8988T (cell line): ENCODE measurements at places on chromosomes 1 and 21.

DNA sequence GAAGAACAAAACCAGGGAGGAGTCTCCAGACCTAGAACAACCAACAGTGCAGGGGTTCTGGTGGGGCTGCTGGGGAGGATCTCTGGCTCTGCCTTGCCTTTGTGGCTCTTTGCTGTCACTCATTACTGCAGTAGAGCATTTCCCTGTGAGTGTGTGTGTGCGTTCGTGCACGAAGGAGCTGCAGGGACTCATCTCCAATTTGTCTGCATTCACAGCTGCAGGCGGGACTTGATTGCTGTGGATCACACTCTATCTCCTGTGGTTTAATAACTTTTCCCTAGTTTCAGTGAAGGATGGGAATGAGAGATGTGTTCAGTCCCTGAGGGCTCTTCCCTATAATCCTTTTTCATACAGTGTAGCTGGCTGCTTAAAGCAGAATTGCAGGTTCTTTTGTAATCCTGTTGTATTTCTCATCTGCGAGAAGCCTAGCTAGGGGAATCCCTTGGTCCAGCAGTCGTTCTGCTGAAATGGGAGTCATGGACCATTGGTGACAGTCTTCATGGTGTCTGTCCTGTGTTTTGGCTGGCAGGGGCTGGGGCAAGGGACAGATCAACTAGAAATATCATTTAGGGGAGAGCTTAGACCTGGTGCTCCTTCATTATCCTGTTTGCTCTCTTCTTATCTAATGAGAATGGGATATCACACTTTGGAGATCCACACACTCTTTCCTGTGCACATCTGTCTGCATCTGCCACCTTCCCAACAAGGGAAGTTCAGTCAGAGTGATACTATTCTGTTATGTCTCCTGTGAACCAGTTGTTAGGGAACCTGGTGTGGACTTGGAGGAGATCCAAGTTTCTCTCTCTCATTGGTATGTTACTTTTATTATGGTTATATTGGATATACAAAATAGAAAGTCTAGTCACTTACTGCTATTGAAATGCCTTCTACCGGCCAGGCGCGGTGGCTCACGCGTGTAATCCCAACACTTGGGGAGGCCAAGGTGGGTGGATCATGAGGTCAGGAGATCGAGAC is 3.0 kb downstream of the PCP4L1 start:
- DNase-seq = no peak

DNA sequence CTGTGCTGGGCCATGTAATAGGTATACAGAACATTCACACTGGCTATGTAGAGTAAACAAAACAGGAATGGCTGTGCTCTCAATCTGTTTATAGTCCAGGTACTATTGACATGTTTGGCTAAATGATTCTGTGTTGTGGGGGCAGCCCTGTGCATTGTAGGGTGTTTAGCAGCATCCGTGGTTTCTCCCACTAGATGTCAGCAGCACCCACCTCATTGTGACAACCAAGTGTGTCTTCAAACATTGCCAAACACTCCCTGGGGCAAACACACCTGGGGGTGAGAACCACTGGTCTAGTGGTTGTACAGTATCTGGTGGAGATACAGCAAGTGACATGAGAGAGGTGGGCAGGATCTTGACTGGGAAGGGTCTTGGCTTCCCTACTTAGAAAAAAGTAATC is 80.4 kb upstream of the SPATA6 start:
- no peak for DNase-seq

DNA sequence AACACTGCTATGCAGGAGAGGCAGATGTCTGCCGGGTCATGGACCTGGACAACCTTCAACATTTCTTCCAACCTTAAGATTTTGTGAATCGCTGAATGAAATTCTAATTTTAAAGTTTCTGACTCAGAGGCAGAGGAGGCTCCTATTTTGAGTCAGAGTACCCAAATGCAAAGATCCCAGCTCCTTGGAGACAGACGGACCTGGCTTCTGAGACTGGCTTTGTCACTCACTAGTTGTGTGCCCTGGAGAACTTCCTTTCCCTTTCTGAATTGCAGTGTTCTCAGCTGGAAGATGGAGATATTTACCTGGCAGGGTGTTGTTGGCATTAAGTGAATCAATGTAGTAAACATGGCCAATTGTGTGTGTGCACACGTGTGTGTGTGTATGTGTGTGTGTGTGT is 51.9 kb downstream of the IER5 start:
- no peak for DNase-seq

DNA sequence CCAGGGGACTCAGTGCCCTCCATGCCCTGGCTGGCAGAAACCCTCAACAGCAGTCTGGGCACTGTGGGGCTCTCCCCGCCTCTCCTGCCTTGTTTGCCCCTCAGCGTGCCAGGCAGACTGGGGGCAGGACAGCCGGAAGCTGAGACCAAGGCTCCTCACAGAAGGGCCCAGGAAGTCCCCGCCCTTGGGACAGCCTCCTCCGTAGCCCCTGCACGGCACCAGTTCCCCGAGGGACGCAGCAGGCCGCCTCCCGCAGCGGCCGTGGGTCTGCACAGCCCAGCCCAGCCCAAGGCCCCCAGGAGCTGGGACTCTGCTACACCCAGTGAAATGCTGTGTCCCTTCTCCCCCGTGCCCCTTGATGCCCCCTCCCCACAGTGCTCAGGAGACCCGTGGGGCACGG is 2.8 kb upstream of the TAS1R3 start:
- no peak for DNase-seq
